CD4-positive, alpha-beta T cell treated with Interleukin-4 for 4 hours (primary cell): ENCODE measurements at places on chromosomes 7 and 10.

GRCh38 chr10:27470885-27471284, 33.2 kb upstream of the RAB18 start:
- DNase-seq = no peak

DNA sequence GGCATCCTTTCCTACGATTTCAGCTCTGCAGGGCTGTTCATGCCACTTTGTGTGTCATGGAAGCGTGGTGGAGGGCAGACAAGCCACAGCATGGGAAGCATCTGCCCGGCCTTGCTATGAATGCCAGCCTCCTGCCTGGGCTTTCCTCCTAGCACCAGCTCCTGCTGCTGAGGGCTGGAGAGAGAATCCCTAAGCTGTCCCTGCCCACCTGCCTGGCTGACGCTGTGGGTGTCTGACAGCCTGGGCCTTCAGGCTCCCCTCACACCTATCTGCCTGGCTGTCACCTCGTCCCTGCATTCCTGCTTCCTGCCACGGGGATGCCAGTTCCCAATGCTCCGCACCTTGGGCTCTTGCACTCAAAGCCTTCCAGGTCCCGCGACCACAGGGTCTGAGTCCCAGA, 606.5 kb upstream of the MGMT start:
- no peak for DNase-seq

- DNase-seq = no peak
These were observed 380.7 kb downstream of the REEP3 start for GRCh38 chr10:63901881-63902280.

DNA sequence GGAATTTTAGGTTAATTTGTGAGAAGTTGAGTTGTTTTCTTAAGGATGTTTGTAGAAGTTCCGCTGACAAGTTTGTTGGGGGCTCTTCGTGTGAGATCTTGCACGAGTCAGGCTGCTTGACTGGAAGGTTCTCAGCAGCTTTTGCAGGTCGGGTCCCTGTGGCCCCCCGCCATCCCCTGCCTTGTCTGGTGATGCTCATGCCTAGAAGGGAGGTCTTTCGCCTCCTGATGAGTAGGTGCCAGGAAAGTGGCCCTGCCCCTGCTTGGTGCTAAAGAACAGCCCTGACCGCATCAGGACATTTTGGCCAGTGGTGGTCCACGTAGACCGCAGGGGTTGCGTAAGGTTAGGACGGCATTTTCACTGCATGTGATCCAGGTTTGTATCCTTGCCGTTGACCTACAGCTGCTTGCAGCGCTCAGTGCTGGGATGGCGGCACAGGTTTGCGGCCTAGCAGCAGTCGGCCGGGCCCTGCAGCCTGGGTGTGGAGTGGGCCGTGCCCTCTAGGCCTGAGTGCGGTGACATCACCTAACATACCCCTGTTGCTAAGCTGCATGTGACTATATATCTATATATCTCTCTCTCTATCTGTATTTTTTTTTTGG, 62.4 kb downstream of the DNAJB6 start:
- DNase-seq = no peak

GRCh38 chr7:93941945-93942344, 20.4 kb downstream of the GNG11 start:
- no peak for DNase-seq

- no peak for DNase-seq
These were observed 56.9 kb downstream of the DNMBP start for GRCh38 chr10:99952799-99953198.

GRCh38 chr7:99648843-99649242, 31.0 kb downstream of the CYP3A5 start:
- no peak for DNase-seq

DNA sequence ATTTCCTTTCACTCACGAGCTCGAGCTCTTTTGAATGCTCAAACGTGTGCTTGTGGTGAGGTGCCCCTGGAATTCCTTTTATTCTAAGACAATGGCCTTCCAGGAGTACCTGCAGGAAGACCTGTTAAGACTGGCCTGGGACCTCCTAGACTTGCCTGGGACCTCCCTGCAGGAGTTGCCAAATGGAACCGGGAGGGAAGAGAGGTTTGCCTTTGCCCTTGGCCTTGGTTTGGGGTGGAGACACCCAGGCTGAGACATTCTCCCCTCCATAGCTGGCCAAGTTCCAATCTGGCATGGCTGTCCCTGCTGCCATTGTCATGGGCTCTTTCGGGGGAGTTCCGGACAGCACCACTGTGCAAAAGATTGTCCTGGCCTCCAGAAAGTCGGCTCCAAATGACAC, 39.7 kb downstream of the DNAJB12 start:
- no peak for DNase-seq

GRCh38 chr7:108596560-108596959, 26.9 kb downstream of the DNAJB9 start:
- no peak for DNase-seq

- no peak for DNase-seq
These were observed 60.2 kb downstream of the CCDC71L start for GRCh38 chr7:106600569-106601373.

DNA sequence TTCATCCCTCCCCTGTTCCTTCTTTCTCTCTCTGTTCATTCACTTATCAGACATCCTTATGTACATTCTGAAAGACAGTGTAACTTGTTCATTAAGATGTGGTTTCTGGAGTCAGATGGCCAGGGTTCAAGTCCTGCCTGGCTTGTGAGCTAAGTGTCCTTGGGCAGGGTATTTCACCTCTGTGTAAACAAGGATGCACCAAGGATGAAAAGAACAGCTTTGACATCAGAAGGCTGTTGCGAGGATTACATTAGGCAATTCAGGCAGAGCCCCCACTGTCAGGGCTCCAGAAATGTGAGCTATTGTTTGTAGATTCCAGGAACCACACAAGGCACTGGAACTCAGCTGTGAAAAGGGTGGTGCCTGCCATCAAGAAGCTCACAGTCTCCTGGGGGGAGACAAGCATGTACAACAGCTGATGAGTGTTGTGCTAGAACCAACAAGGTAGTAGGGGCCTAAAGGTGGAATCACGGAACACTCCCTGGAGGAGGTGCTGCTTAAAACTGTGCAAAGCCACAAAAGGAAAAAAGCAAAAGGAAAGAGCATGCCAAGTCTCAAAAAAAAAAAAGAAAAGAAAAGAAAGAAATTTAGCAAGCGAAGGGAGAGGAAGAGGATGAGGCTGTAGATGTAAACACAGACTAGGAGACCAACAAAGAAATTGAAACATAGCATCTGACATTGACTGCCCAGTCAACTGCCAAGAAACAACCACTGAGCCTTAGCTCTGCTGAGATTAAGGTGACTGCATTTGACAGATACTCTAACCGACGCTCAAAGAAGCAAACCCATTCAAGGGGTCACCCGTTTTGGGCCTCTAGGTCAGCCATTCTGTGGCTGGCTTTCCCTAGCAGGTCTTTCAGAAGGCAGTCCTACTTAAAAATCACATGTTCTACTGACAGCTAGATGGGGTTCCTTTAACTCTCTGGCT, 12.5 kb downstream of the PDLIM1 start:
- DNase-seq = no peak

DNA sequence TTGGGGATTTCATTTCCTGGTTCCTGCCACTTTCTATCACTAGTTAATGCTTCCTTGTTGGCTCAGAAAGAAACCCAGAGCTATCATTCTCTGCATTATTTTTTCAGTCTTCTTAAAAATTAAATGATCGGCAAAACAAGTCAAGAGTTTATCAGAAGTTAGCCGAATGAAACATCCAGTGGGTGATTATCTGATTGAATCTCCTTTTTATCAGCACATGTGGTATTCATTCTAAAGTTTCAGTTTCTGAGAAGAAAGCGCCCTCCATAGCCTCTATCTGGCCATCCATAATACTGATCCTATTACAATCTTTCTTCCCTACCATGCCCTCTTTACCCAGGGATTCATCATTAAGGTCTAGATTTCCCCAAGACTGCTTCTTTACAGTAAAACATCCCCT, 71.8 kb downstream of the OSBPL3 start:
- no peak for DNase-seq

- no peak for DNase-seq
These were observed 30.3 kb upstream of the BMPR1A start for GRCh38 chr10:86725980-86726676.

- no peak for DNase-seq
These were observed 57.0 kb downstream of the SEC61G start for GRCh38 chr7:54701982-54702381.

GRCh38 chr10:42872865-42873435, 90.4 kb downstream of the BMS1 start:
- DNase-seq = no peak

DNA sequence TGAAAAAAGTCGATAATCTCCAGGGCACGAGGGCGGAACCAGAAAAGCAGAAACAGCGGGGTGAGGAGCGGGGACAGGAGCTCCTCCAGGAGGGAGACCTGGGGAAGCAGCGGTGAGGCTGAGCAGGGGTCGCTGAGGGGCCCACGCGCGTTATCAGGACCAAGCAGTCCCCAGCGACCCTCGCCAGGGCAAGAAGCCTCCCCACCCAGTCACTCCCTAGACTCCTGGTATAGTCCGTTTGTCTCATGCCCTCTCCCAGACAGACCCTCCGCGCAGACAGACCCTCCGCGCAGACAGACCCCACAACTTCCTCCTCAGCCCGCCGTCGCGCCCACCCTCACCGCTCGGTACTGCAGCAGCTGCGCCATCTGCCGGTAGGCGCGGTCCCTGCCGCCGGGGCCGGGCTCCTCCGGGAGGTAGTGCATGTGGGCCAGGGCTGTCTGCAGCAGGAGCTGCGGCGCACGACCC, 6.3 kb downstream of the ATG9B start:
- DNase-seq = peak; percentile 67

- DNase-seq = no peak
These were observed 60.0 kb downstream of the EVX1 start for GRCh38 chr7:27302590-27302989.

DNA sequence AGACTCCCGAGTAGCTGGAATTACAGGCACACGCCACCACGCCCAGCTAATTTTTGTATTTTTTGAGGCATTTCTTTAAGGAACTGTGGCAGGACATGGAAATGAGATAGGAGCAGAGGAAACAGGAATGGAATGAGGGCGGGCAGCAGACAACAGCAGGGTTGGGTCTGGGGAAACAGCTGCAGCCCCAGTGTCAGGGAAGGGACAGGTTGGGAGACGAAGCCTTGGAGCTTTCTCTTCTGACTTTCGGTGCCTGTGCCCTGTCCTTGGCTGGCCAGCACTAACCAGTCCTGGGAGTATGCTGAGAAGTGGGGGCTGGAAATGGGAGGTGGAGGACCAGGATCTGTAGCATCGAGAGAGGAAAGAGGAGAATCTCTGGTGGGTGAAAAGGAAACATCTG, 47.4 kb downstream of the ATOH7 start:
- DNase-seq = no peak

- DNase-seq = no peak
These were observed 15.8 kb upstream of the DNMBP start for GRCh38 chr10:100025576-100025975.

DNA sequence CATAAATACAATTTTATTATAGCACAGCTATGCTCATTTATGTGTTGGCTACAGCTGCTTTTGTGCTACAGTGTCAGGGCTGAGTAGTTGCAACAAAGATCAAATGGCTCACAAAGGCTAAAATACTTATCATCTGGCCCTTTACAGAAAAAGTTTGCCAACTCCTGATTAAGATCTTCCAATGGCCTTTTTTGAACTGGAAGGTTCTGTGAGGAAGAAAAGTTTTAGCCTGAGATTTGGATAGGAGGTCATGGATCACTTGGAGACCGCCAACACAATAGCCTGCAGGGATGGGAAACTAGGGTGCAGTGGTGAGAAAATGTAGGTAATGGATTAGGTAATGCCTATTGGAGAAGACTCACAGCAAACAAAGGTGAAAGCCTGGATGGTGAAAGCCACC, 169.8 kb downstream of the NOC3L start:
- DNase-seq = no peak

- no peak for DNase-seq
These were observed 975.2 kb downstream of the SORCS1 start for GRCh38 chr10:106189292-106189691.

- no peak for DNase-seq
These were observed 733 bp upstream of the ARL5B start for GRCh38 chr10:18658271-18659124.

DNA sequence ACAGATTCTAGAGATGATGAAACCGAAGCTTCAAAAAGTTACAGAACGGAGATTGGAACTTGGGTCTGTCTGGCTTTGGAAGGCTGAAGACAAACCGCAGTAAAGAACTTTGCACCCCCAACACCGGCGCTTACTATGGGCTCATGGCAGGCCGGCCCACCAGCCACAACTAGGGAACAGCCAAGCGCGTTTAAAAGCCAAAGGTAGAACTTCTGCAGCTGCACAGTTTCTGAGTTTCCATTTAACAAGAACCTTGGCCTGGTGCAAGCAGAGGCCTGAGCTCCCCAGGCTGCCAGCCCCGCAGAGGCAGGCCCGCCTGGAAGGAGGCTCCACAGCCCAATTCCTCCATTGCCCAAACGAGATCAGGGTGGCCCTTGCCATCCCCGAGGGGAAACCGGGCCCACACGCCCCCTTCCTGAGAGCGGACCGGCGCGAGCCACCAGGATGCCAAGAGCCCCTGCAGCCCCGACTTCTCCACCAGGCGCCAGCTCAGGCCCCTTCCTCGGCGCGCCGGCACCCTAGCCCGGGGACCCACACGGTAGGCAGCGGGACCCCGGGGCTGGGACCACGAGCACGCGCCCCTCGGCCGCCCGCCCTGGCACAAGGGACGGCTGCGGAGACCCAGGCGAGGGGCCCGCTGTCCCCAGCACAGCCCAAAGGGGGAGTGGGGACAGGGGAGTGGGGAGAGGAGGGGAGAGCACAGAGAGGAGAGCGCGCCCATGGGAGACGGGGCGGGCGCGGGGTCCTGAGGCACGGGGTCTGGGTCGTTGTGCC, 566 bp downstream of the MAD1L1 start:
- no peak for DNase-seq

DNA sequence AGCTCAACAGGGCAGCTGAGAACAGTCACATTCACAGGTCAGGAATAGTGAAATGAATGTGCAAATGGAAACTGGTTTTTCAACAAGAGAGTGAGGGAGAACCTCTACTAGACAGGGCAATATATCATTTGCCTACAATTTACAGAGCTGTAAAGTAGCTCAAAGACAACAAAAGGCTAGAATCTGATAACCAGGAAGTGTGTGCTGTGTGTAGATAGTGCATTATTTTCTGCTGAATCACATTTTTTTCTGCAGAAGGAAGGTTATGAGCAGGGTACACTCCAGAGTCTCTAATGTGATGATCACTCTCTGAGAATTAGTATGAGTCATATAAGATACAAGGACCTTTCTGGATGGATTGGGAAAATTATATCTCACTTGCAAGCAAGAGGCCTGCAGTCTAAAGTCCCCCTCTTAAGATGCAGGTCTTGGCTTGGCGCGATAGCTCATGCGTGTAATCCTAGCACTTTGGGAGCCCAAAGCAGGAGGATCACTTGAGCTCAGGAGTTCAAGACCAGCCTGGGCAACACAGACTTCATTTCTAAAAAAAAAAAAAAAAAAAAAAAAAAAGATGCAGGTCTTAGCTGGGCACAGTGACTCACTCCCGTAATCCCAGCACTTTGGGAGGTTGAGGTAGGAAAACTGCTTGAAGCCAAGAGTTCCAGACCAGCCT, 59.9 kb upstream of the COBL start:
- no peak for DNase-seq

GRCh38 chr7:99141841-99142726, 1.8 kb downstream of the SMURF1 start:
- peak; percentile 55 for DNase-seq
